ENCODE measurements at places on chromosomes 2 and 18.

GRCh38 chr2:6977113-6977741, 60.0 kb downstream of the RNF144A start:
- no peak for DNase-seq

GRCh38 chr2:96264656-96265348, 995 bp downstream of the TMEM127 start:
- no peak for DNase-seq

DNA sequence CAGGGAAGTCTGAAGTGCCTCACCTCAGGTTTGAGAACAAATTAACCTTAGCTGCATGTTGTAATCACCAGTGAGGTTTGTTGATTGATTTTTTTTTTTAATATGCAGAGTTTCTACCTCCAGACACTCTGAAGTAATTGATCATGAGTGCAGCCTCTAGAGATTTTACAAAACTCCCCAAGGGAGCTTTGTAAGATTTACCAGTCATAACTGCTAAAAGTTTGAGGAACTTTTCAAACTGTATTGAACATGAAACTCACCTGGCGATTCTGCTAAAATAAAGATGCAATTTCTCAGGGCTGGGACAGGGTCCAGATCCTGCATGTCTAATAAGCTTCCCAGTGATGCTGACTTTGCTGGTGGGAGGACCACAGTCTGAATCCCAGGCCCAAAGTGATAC, 339.6 kb upstream of the DCC start:
- no peak for DNase-seq

- DNase-seq = no peak
Measured at GRCh38 chr2:73020306-73020656, 51.2 kb downstream of the SFXN5 start.

- DNase-seq = no peak
Measured at GRCh38 chr18:46672062-46672970, 15.3 kb upstream of the LOXHD1 start.

DNA sequence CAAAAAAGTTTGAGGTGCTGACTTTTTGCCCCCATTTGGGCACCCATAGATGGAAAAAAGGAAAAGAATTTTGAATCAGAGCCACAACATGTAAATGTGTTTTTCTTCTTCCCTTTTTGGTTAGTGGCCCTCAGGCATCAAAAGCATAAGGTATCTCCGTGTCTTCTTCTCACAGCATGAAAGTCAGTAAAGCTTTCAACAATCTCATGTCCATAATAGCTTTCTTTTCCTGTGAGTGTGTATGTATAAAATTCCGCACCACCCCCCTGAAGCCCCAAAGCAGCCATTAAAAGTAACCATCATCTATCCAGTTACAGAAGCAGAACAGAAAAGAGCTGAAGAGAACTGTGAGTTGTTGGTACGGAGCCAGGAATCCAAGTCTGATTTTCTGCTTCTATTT, 1539.7 kb upstream of the ACVR2A start:
- DNase-seq = no peak

- no peak for DNase-seq
Measured at GRCh38 chr2:19989342-19989666, 601 bp downstream of the WDR35 start.

DNA sequence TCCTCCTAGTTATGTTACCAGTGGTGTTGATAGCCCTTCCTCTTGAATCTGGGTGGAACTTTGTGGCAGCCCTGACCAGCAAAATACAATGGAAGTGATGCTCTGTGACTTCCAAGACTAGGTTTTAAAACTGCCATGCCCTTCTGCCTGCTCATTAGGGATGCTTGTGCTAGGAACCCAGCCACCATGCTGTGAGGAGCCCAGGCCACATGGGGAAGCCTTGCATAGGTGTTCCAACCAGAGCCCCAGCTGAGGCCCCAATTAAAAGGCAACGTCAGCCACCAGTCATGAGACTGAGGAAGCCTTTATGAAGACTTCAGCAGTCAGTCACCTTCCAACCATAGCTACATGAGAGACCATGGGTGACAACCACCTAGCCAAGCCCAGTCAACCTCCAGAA, 14.0 kb upstream of the MAPRE2 start:
- DNase-seq = no peak

- no peak for DNase-seq
Measured at GRCh38 chr2:42309366-42309765, 51.7 kb downstream of the COX7A2L start.

DNA sequence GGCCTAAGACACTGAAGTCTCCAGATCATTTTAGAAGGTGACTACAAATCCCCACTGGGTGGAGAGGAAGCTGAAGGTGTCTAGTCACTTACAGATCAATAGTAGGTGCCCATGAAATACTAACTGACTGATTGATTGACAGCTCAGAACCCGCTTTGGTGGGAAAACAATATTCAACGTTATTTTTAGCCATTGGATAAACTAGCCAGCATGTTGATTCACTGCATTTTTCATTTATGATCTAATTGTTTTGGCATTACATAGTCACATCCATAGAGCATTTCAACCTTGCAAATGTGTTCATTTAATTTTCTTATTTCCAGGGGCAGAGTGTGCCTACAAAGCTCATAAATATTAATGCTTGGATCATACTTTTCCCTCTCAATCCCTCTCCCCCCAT, 162.3 kb downstream of the MREG start:
- no peak for DNase-seq

DNA sequence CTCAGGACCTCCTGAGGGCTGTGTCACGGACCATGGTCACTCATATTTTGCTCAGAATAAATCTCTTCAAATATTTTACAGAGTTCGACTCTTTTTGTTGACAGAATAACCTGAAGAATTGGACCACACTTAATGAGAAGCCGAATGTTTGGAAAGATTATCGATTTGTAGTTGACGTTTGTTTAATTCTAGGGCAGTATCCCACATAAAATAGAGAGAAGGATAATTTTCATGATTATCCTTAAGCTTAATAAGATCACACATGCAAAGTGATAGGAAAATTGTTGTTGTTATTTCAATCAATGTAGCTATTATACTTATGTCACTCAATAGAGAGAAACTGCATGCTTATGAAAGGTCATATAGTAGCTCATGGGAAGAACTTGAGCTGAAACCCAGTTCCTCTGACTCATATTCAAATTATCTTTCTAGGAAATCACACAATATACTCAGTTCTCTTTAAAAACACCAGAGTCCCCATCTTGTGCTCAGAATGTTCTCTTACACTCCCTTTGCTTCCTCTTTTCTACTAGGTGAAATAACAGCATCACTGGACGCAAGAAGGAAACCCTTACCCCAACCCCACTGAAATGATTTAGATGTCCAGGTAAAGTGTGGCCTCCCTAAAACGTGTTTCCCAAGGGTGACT, 982.1 kb downstream of the TSN start:
- DNase-seq = no peak

GRCh38 chr2:240255811-240256703, 115.6 kb upstream of the OTOS start:
- DNase-seq = no peak

- no peak for DNase-seq
Measured at GRCh38 chr2:53600815-53601214, 166.8 kb upstream of the CHAC2 start.

DNA sequence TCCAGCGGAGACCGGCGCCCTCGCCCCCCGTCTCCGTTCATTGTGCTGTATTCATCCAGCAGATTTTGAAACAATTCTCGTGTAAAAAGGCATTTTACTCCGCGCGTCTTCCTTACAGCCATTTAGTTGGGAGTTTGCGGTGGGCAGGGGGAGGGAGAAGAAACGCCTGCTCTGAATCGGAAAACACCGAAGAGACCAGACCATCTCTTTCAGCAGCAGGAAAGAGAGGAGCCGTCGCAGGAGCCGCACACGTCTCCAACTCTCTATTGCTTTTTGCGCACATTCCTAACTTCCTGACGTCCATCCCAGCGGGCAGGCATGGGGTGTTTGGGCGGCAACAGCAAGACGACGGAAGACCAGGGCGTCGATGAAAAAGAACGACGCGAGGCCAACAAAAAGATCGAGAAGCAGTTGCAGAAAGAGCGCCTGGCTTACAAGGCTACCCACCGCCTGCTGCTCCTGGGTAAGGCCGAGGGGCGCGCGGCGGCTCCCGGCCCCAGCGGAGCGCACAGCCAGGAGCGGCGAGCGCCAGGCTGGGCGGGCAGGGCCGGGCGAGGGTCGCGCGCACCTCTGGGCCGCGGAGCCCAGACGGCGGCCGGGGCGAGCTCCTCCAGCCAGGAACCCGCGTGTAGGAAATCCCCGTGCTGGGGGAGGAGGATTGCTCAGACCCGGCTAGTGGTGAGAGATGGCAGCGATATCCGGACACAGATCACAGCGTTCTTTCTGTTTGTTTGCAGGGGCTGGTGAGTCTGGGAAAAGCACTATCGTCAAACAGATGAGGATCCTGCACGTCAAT, 63.2 kb downstream of the GNAL start:
- DNase-seq = no peak

DNA sequence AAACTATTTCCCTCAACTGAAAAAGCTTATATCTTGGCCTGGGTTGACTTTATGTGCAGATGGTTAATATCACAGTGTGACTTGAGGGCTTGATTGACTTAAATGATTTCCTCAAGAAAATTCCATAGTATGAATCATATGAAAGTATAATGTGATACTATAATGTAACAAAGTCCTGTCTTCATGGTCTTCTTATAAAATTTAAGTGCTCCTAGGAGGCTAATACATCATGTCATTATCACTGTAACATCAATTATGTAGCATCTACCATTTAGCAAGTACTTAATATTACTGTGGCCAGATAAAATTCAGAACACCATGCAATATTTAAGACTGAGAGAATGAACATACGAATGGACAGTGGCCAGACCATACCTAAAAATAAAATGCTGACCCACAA, 276.1 kb downstream of the RIT2 start:
- DNase-seq = no peak

DNA sequence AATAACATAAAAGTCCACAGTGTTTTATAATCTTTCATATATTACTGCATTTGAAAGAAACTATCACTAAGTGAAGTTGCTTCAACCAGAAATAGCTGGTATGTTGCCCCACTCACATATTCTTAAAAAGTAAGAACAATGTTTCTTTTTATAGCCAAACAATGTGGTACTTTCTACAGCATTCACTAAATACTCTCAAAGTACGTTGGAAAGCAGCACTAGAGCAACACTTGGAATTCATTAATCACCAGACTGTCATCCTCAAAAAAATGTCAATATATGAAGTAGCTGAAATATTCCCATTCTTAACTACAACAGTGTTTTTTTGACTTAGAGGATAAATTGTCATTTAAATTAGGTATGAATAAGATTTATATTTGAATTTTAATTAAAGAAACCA, 32.8 kb downstream of the COBLL1 start:
- DNase-seq = no peak

DNA sequence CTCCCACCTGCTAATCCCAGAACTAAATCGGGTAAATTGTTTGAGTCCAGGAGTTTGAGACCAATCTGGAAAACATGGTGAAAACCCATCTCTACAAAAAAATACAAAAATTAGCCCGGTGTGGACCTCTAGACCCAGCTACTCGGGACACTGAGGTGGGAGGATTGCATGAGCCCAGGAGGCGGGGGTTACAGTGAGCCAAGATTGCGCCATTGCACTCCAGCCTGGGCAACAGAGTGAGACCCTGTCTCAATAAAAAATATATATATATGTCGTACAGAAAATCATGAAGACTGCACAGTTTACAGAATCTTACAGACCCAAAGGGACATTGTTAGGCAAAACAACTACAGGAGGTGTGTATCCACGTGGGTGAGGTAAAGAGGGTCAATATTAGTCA, 4.0 kb upstream of the DPY30 start:
- no peak for DNase-seq

- no peak for DNase-seq
Measured at GRCh38 chr18:79199691-79200374, 130.6 kb downstream of the ATP9B start.

- no peak for DNase-seq
Measured at GRCh38 chr2:190499273-190499672, 35.2 kb downstream of the NEMP2 start.

DNA sequence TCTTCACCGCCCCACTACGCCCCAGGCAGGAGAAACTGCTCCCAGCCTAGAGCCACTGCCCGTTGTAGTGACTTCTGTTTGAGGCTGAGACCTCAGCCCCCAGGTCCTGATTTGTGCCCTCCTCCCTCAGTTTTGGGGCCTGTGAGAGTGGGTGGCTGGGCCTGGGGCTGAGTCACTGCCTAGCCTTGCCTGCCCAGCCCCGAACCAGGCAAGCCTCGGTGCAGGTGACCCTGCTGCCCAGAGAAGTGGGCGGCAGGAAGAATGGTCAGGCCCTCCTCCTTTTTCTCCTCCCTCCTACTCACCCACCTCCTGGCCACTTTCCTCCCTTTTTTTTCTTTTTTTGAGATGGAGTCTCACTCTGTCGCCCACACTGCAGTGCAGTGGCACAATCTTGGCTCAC, 66.6 kb downstream of the ZFP36L2 start:
- no peak for DNase-seq

DNA sequence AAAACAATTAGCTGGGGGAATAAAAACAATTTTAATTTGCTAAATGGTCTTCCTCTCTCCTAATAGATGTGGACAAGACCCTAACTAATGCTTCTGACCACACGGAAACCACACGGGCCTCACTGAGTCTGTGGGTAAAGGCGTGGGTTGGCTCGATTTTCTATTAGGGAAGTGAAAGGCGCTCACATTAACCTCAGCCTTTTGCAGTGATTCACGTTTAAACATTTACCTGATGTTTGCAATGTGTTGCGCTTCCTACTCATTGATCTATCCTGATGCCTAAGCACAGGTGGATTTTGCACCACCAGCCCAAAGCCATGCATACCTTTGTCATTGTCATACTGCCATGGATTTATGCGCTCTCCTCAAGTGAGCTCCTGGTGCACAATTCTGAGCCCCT, 35.6 kb upstream of the NRP2 start:
- no peak for DNase-seq

GRCh38 chr2:212730994-212731393, 192.4 kb upstream of the ERBB4 start:
- no peak for DNase-seq

- no peak for DNase-seq
Measured at GRCh38 chr2:106272216-106272807, 78.2 kb upstream of the UXS1 start.

GRCh38 chr18:47842836-47843235, 87.6 kb downstream of the SMAD2 start:
- DNase-seq = no peak

DNA sequence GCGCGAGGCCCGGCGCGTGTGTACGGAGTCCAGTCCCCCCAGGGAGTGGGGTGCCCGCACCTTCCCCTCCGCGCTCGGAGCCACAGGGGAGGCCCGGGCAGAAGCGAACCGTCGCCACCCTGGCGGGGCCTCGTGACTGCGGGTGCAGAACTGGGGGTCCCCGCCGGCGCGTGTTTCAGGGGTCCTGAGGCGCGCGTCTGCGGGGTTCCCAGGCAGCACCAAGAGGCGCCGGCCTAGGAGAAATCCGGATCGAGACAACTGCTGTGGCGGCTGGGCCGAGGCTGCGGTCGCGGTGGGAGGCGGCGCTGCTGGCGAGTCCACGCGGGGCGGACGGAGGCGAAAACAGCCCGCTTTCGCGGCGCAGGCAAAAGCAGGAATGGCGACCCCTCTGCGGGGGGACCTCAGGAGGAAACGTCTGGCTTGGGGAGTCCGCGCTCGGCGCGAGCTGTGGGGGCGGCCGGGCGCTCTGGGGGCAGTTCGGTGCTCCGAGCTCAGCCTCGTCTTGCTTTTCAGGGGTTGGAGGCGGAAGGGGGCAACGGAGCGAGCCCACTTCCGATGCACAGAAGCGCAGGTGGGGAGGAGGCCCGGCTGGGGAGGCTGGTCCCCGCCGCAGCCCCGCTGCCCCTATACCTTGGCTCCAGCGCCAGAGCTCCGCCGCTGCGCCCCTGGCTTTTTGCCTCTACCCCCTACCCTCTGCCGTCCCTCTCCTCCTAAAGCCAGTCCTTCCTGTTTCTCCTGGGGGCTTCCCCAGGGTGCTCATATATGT, 81.5 kb upstream of the LDLRAD4 start:
- DNase-seq = no peak

- DNase-seq = no peak
Measured at GRCh38 chr2:160264308-160264707, 64.2 kb upstream of the ITGB6 start.

Data from activated T-helper 1 cell treated with anti-CD3 and anti-CD28 coated beads, Interleukin-2, amount 50 U/mL, for 16 hours (primary cell).